ENCODE measurements at places on chromosomes 12 and 14.

DNA sequence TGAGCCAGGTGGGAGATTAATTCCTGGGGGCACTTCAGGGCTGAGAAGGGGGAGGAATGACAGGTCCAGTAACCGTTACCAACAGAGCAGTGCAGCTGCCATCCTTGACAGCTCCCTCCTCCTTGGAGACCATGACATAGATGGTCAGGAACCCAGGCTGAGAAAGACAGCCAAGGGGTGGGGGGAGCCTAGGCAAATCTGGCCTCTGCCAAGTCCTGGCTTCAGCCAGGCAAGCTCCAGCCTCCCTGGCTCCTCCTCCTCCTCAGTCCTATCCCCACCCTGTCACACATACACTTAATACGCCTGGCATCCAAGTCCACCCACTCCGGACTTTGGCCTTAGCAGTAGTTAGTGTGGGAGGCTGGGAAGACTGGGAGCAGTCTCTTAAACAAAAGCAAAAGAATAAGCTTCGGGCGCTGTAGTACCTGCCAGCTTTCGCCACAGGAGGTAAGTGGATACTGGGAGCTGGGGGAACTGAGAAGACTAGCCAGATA is at the start of gene RDH5:
RDH5 (plus strand) TSS at position 323 of the 494 bp plus-strand sequence. CDS start 792 bp downstream, outside the sequence.
- peak; percentile 93 for DNase-seq

DNA sequence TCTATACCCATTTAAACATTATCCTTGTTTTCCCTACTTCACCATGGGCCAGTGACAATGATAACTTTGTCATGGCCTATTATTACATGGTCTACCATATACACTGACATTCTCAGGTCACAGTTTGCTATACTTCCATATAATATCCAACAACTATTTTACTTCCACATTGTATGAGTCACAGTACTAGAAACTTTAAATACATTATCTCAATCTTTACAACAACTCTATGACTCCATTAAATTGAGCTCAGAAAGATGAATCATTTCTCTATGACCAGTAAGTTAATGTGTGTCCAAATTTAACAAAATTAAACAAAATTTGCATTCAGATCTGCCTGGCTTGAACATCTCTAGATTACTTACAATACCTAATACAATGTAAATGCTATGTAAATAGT is 93.9 kb downstream of the PLEKHG7 start:
- DNase-seq = no peak

DNA sequence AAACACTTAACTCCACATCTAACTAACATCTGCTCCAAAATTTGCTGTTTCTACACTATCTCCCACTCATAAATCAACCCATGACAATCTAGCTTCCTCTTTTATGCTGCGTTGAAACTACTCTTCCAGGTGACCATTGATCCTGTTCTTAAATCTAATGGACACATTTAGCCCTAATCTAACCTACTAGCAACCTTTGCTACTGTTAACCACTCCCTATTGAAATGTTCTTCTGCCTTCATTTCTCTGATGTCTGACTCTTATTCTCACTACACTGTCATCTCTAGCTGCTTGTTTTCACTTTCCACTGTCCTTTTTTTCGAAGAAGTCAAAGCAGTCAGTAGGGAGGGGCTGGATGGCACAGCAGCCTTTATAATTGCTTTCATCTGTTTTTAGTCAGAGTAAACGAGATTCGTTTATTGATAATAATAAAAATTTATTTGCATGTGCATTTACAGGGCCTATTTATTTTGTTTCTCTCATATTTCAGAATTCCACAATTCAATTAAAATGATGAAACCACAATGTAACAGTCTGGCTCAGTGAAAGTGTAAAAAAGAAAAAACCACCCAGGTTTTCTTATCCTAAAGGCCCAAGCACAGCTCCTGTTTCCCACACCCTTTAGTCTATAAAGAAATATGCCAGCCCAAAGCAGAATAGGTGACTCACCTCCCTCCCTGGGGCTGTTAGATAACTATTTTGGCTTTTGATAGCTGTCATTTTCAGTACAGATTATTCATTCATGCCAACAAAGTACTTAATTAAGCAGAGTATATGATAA is 44.9 kb downstream of the ATP2B1 start:
- peak; percentile 26 for DNase-seq

GRCh38 chr12:81176796-81177195 is 98.9 kb downstream of the ACSS3 start:
- no peak for DNase-seq

DNA sequence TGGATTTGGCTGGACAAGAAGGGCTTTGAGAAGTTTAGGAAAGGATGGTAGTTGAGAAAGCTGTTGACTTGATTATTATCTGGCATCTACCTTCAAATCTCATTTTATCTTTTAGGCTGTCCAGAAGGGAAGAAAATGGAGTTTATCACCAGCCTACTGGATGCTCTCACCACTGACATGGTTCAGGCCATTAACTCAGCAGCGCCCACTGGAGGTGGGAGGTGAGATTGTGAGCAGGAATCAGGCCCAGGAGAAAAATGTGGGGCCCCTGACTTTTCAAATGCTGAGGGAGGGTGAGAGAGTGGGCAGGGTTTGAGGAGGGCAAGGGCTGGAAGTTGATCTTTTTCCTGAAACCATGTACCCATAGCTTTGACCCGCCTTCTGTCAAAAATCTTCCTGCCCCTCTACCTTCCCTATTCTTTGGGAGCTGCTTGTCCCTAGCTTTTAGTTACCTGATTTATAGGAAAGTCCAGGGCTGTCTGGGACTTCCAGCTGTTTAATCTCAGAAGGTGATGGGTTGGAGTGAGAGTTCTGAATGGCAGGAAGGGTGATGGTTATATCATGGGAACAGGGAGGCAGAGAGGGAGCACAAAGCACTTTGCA is 134.2 kb downstream of the SMOC1 start:
- DNase-seq = no peak

GRCh38 chr12:90151491-90152015 is 442.9 kb upstream of the ATP2B1 start:
- no peak for DNase-seq

DNA sequence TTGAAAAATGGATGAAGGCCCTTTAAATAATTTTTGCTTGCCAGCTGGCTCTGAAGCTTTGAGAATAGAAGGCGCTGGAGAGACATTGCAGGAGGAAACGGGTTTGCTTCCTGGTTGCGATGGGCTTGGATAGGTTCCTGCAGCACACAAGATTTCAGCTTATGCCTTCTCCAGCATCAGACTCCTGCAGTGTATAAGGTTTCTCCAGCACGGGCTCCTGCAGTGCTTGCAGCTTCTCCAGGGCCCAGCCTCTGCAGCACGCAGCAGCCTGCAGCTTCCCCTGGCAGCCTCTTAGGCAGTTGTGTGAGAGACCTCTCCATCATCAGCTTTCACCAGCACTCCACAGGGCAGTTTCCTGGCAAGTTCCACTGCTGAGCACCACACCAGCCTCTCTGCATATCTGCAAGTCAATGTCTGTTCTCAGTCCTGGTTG is 78.7 kb upstream of the ZDHHC17 start:
- peak; percentile 30 for DNase-seq

- no peak for DNase-seq
Observed at GRCh38 chr12:93043877-93044209, 114.7 kb upstream of the EEA1 start.

GRCh38 chr12:29797565-29798355 is 14.0 kb upstream of the TMTC1 start:
- DNase-seq = no peak

- no peak for DNase-seq
Observed at GRCh38 chr12:16600525-16600924, 5.4 kb downstream of the LMO3 start.

DNA sequence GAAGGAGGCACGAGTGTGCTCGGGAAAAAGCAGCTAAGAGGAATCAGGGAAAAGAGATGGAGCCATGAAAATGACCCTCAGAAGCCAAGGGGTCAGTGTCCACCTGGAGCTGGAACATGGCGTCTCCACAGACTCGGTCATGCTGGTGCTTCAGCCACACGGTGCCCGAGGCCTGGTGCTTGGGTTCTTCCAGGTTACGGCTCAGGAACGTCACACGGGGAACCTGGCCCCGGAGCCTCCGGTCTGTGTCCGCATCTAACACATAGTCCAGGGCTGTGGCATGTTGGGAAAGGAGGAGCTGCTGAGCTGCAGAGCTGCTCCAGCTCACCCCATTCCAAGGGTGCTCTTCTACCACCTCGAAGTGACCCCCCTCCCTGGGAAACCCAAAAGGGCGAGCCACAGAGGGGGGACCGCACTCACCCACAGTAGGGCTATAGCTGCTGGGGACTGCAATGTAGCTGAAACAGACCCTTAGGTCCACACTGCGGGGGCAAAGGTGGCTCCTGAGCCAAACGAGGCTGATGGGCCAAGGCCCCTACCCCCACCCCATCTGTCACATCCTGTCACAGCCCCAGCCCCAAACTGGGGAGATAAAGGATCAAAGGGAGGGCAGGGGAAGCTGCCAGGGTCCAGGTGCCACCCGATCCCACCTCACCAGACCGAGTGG is 10.8 kb downstream of the ITGA7 start:
- DNase-seq = no peak

DNA sequence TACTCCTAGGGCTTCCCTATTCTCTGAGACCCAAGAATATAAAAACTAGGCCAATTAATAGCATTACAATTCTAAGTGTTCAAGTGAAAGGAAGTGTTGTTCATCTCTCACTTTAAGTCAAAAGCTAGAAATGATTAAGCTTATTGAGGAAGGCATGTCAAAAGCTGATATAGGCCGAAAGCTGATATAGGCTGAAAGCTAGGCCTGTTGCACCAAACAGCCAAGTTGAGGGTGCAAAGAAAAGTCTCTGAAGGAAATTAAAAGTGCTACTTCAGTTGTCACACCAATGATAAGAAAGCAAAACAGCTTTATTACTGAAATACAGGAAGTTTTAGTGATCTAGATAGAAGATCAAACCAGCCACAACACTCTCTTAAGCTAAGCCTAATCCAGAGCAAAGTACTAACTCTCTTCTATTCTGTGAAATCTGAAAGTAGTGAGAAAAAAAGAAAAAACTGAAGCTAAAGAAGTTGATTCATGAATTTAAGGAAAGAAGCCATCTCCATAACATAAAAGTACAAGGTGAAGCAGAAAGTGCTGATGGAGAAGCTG is 68.9 kb downstream of the SLC6A15 start:
- DNase-seq = no peak

DNA sequence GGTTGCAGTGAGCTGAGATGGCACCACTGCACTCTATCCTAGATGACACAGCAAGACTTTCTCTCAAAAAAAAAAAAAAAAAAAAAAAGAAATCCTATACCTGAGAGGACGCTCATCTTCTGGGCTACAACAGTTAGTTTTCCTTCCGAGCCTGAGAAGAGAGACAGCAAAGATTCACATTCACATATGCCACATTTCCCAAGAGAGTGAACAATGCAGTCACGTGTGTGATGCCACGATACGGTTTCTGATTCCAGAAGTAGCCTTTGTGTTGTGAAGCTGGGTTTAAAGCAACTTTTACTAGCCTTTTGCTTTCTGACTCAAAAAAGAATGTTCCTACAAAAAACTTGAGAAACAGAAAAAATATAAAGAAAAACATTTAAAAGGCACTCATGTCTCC is 19.5 kb downstream of the GCN1 start:
- DNase-seq = no peak

Measured in fibroblast of the conjunctiva (primary cell).